ENCODE measurements at places on chromosomes 2 and 18.

GRCh38 chr2:165618806-165619205 is 149.3 kb downstream of the CSRNP3 start:
- no peak for DNase-seq

- DNase-seq: no peak
These were observed 10.7 kb downstream of the ACP1 start for GRCh38 chr2:275466-275865.

- DNase-seq: no peak
These were observed 20.1 kb downstream of the TPGS2 start for GRCh38 chr18:36808681-36809080.

DNA sequence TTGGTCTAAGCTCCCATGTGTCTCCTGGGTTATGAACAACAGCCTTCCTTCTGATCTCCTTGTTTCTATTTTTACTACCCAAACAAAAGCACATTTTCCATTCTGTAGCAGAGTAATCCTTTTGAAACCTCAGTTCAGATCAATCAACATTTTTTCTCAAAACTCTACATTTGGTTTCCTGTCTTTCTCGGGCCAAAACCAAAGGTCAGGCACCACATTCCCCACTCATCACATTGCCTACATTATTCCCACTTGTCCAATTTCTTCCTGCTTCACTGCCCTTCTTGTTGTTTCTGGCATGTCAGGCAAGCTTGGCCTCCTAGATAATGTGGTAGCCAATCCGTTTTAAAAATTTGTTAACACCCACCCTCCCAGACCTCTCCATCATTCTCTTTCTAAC is 196.8 kb downstream of the PPP1R1C start:
- no peak for DNase-seq

GRCh38 chr2:240138254-240138984 is 2.0 kb downstream of the OTOS start:
- DNase-seq: no peak
